ENCODE measurements at places on chromosomes 3 and 15.

GRCh38 chr3:177426878-177427495 is 229.7 kb upstream of the TBL1XR1 start:
- no peak for DNase-seq

GRCh38 chr3:108623504-108623903 is 34.0 kb downstream of the DZIP3 start:
- DNase-seq = no peak

DNA sequence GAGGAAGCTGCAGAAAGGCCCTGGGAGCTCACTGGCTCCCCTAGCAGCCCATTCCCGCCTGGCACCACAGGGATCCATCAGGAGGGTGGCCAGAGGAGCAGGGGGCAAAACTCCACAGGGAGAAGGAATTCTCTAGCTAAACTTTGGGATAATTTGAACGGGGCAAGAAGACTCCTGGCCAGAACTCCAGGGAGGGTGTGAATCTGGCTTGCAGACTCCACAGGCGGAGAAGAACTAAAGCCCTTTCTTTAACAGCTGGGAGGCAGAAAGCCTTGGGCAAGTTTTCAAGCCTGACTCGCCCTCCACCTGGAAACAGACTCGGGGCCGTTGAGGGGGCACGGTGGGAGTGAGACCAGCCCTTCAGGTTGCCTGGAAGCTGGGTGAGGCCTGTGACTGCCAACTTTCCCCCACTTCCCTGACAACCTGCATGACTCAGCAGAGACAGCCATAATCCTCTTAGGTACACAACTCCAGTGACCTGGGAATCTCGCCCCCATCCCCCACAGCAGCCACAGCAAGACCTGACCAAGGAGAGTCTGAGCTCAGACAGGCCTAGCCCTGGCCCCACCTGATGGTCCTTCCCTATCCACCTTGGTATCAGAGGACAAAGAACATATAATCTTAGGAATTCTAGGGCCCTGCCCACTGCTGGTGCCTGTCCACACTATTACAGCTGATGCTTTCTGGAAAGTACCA is 28.6 kb downstream of the SLC27A2 start:
- DNase-seq = no peak

DNA sequence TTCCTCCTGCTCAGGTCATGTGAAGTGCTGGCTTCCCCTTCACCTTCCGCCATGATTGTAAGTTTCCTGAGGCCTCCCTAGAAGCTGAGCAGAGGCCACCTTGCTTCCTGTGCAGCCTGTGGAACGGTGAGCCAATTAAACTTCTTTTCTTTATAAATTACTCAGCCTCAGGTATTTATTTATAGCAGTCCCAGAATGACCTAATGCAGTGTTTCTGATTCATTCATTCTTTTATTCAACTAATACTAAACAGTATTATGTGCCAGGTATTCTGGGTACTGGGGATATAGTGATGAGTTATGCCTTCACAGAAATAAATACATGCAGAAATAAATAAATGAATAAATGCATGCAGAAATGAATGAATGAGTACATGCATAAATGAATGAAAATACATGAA is 41.9 kb downstream of the EDEM1 start:
- DNase-seq = no peak

DNA sequence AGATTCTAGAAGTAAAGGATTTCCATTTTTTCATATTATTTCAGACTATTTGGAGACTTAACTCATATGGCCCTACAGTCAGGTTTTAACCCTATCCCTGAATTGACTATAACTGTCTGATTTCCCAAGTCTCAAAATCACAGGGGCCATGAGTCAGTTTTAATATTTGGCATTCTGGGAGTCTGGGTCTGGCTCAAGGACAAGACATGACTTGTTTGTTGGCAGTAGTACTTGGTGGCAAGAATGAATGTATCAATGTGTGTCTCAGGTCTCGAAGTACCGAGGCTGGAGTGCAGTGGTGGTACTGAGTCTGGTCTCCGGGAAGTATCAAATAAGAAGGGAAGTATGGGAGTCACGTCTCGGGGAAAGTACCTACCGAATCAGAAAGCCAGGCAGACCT is 10.8 kb downstream of the UMPS start:
- DNase-seq = no peak

DNA sequence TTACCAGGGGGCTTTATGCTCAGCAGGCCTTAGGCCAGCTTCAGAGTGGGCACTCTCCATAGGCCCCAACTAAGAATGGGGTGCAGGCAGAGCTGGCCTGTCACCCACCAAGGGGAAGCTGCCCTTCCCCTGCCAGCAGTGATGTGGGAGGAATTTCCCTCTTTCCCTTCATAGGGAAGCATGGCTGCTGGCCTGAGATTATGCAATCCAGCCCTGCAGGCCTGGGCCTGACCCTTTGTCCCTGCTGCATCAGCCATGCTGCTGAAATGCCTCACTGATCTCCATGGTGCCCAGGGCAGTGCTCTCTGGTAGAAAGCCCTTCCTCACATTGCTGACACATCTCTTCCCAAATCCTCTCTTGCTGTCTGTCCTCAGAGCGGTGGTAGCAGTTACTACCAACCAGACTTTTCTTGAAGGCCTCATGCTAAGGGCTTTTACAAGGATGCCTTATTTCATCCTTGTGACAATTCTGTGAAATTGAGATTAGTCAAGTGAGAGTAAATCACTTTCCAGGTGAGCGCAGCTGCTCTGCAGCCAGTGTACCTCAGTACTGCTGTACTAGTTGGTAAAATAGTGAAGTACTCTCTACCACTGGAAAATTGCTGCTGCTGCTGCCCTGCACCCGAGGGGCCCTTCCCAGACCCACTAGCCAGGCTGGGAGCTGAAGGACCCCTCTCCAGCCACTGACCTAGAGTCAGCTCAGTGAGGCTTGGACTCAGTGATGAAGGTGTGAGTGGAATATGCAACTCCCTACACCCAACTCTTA is 33.8 kb downstream of the MRAS start:
- no peak for DNase-seq

- no peak for DNase-seq
Observed at GRCh38 chr15:31147456-31147855, 45.9 kb upstream of the TRPM1 start.

DNA sequence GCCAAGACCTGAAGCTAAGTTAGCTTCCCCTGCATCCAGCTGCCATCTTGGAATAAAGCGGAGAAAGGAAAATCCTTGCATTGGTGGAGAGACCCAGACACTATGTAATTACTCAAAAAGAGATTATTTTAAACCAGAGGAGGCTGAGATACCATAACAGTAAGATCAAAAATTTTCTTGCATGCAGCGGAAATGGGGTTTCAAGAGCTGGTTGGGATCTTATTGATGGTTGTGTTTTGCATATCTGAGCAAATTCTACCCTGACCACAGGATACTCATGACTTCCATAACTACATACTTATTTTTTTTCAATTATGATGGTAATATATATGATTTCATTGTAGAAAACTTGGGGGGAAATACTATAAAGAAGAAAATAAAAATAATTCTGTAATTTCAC is 17.5 kb downstream of the TMEM158 start:
- DNase-seq = no peak

- DNase-seq = no peak
Observed at GRCh38 chr3:133277813-133278212, 122.0 kb upstream of the BFSP2 start.

DNA sequence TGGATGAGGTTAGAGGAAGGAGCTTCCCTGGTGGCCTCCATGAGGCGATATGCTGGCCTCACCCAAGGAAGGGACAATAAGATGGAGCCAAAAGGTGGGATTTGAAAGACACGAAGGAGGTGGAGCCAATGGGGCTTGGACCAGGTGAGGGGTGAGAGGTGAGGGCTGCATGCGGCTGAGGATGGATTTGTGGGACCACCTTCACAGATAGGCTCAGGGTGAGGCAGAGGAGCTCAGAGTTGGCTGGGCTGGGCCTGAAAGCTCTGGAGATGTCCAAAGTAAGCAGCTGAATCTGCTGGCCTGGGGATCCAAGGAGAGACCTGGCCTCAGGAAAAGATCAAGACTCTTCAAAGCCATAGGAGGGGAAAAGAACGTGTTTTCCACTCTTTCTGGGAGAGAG is 49.8 kb downstream of the EXOG start:
- DNase-seq = no peak

GRCh38 chr3:155130001-155130400 is 49.9 kb downstream of the MME start:
- no peak for DNase-seq

All from NCI-H187 (cell line).